NCI-H2081 (cell line): ENCODE measurements at places on chromosomes 16 and 17.

DNA sequence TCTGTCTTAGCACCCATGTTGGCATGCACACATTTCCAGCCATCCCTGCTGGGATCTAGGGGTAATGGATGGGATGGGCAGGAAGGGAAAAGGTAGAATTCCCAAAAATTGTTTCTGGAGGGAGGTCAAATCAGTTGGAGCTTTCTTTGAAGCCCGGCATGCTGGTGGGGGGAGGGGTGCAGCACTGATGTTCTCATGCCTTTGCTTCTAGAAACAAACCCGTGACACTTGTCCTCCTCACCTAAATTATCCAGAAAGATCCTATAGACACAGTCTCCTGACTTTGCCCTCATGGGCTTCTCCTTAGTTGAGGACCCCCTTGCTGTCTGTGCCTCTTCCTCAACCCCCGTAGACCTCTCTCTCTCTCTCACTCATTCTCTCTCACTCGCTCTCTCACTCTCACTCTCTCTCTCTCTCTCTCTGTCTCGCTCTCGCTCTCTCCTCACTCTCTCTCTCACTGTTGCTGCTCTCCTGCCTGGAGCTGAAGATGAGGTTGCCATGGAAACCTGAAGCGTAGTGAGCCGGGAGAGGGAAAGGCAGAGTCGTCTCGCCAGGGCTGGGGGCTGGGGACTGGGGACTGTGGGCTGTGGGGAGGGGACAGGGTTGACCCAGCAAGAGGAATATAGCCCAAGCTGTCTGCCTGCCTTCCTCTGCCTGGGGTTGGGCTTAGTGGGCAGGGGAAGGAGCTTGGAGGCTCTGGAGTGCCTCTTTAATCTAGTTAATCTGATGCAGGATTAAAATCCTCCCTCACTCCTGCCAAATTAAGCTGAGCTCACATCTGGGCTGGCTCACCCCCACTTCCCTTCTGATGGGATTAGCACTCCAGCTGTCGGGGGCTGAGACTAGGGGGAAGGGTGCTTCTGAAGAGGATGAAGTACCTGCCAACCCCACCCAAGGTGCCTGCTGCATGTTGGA, 16.1 kb downstream of the LASP1 start:
- DNase-seq = no peak

DNA sequence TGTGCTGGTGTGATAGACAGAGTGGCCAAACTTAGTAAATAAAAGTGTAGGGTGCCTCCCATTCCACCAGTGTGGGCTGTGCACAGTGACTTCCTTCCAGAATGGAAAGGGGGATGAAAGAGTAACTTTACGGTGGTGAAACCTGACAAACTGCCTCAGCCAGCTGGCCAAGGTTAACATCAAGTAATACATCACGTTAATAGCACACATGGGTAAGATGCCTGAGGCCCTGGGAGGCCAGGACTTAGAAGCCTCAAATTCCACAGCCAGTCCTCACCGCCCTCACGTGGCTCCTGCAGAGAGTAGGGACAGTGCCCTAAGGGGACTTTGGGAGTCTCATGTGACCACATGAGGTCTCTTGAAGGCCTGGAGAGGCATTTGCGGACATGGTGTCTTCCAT, 14.1 kb downstream of the RMI2 start:
- no peak for DNase-seq

GRCh38 chr17:12789075-12789480, 220 bp upstream of the ARHGAP44 start:
- DNase-seq = peak; percentile 2

- peak; percentile 56 for DNase-seq
Measured at GRCh38 chr17:17782523-17783115, 54.2 kb downstream of the SREBF1 start.

- peak; percentile 32 for DNase-seq
Measured at GRCh38 chr16:30786936-30787612, at the start of gene ZNF629. ZNF629 (minus strand) TSS chr16:30787205; CDS start chr16:30784482, 2,723 bp downstream.

GRCh38 chr17:15238057-15238456, 27.1 kb downstream of the PMP22 start:
- DNase-seq = no peak

DNA sequence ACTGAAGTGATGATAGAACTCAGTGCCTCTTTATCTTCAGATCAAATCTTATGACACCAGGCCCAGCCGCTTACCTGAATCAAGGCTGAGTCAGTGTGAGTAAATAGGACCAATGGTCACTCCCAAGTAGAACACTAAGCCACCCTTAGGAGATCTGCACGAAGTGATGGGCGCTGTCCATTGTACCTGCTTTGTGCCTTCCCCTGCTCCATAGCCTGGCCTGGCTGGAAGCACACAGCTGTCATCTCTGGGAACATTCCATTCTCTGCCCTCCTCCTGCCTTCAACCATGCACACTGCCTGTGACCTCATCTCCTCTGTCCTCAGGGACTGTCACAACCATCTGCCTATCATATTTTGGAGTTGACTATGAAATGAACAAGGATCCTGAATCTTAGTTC, 279.5 kb upstream of the ASIC2 start:
- DNase-seq = no peak

- DNase-seq = no peak
Measured at GRCh38 chr17:14780097-14780651, 479.3 kb downstream of the HS3ST3B1 start.

GRCh38 chr16:30350134-30350871, 4.8 kb downstream of the CD2BP2 start:
- no peak for DNase-seq

GRCh38 chr16:69870761-69871160, 80.4 kb upstream of the CLEC18A start:
- no peak for DNase-seq

GRCh38 chr16:5854027-5854426, 756.4 kb upstream of the EEF2KMT start:
- DNase-seq = no peak

DNA sequence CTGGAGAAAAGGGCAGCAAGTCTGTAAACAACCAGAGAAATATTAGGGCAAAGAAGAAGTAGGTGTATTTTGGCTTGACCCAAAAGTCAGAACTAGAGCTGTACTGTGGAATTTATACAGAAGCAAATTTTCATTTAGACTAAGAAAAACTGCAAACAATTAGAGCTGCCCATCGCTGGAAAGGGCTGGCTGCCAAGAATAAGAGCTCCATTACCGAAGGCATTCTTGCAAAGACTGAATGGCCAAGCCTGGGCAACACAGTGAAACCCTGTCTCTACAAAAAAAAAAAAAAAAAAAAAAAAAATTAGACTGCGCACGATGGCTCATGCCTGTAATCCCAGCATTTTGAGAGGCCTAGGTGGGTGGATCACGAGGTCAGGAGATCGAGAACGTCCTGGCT, 53.9 kb upstream of the TMC5 start:
- DNase-seq = no peak

DNA sequence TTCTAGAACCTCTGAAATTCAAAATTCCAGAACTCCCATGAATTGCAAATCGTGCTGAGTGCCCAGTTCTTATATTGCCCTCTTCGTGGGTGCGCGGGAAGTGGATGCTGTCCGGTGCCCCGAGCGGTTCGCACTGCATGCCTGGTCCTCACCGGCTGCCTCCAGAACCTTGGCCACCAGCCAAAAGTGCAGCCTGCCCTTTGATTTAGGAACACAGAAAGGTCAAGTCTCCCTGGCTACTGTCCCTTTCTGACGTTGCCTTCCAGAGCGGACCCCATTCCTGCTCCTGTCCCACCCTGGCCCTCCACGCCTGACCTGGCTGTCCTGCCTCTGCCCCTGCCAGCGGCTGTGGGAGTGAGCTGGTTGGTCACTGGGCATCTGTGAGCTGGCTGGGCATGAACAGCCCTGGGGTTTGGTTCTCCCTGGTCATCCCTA, 9.7 kb downstream of the NEUROD2 start:
- DNase-seq = no peak

GRCh38 chr16:88655733-88656281, 5.0 kb upstream of the CYBA start:
- no peak for DNase-seq
